Central memory CD4-positive, alpha-beta T cell (primary cell): ENCODE measurements at places on chromosomes 7 and 10.

DNA sequence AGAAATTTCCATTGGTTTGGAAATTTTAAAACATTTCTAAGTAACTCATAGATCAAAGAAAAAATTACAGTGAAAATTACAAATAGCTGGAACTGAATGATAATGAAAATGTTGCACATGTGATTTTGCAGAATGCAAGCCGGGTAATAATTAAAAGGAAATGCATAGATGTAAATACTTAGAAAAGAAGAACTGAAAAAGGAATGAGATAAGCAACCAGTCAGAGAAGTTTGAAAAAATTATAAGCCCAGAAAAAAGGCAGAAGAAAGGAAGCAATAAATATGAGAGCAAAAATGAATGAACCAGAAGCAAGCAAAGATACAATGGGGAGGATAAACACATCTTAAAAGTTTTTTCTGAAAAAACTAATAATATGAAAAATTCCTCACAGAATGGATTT, 3.2 kb upstream of the TMEM273 start:
- no peak for DNase-seq

GRCh38 chr7:134062460-134062859, 64.7 kb upstream of the LRGUK start:
- DNase-seq: no peak

GRCh38 chr7:118003476-118003875, 130.2 kb upstream of the CTTNBP2 start:
- no peak for DNase-seq

GRCh38 chr10:111206521-111206920, 129.7 kb downstream of the ADRA2A start:
- DNase-seq: no peak

GRCh38 chr7:3862774-3863173, 561.7 kb downstream of the SDK1 start:
- DNase-seq: no peak

- DNase-seq: no peak
Measured at GRCh38 chr10:98270073-98270740, 2.2 kb upstream of the LOXL4 start.

DNA sequence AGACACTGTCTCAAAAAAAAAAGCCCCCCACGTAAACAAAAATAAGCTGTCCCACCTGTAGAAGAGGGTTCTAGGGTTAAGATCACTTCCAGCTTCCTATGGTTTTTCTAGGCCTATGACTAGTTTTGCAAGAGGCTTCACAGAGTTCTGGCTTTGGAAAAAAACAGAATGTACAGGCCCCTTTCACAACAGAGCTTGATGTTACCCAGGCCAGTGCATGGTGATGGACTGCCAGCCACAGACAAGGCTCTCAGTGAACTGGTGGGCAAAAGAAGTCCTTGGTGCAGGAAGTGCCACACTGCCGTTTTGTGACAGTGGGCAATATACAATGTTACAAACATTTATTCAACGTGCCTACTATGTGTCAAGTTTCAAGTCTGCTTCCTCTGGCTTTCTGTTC, 18.3 kb upstream of the EFCAB10 start:
- no peak for DNase-seq

GRCh38 chr10:27359792-27360355, 119.3 kb upstream of the ACBD5 start:
- DNase-seq: no peak

GRCh38 chr7:37119296-37119860, 329.3 kb downstream of the ELMO1 start:
- no peak for DNase-seq

DNA sequence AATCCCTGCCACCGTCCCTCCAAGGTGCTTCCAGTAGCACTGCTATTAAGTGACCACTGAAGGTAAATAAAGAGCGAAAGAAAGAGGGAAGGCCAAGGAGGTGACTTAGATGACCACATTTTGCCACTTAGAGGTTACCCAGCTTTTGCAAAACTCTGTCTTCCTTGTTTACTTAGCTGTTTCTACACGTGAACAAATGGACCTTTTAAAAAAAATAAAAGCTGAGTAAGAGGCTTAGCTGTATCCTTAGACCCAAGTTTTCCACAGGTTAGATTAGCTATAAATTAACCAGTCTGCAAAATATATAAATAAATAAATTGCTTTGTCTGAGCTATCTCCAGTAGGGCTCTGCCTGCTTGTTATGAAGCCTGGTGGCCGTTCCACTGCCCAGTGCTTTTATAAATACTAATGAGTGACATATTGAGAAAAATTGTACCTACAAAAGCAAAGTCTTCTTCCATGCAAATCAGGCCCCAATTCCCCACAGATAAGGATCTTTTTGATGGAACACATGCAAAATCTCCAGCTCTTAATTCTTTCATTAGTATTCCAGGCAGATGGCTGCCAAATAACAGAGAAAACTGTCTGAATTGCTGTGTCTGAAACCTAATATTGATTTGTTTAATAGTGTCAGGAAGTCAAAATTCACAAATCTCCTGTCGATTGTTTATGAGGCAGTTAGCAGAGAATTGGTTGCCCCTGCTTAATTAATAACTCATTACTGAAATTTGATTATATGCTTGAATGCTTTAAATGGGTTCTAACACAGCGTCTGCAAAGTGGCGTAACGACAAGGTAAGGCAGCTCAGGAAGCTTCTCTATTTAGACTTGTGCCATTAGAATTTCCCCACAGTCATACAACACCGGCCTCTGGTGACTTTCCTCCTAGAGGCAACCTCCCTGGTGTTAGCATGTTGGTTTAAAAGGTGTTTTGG, 176.7 kb downstream of the EMX2 start:
- DNase-seq: no peak

DNA sequence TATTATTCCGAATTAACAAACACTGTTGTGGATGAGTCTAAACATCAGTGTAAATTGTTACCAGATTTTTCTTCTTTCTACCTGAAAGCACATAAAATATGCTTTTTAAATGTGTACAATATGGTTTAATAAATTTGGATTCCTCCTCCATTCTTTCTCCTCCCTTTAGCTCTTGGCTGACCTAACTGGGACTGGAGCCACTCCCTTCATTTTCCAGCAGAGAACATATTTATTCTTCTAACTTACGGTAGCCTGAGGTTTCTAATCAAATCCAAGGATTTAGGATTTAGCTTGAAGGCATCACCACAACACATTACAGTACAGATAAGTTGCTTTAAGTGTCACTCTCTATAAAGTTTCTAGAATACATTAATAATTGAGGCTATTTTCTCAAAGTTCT, 88.2 kb upstream of the SEMA3C start:
- no peak for DNase-seq

GRCh38 chr7:92177362-92177761, 1.6 kb downstream of the LRRD1 start:
- no peak for DNase-seq

GRCh38 chr10:103916876-103917275, 1.1 kb downstream of the STN1 start:
- DNase-seq: no peak
